Stimulated activated CD4-positive, alpha-beta T cell treated with anti-CD3 and anti-CD28 coated beads, TNF-alpha, amount 100 ng/mL, for 4 hours (primary cell): ENCODE measurements at places on chromosomes 12 and 14.

GRCh38 chr12:126506426-126507182 is 1441.4 kb downstream of the AACS start:
- no peak for DNase-seq

DNA sequence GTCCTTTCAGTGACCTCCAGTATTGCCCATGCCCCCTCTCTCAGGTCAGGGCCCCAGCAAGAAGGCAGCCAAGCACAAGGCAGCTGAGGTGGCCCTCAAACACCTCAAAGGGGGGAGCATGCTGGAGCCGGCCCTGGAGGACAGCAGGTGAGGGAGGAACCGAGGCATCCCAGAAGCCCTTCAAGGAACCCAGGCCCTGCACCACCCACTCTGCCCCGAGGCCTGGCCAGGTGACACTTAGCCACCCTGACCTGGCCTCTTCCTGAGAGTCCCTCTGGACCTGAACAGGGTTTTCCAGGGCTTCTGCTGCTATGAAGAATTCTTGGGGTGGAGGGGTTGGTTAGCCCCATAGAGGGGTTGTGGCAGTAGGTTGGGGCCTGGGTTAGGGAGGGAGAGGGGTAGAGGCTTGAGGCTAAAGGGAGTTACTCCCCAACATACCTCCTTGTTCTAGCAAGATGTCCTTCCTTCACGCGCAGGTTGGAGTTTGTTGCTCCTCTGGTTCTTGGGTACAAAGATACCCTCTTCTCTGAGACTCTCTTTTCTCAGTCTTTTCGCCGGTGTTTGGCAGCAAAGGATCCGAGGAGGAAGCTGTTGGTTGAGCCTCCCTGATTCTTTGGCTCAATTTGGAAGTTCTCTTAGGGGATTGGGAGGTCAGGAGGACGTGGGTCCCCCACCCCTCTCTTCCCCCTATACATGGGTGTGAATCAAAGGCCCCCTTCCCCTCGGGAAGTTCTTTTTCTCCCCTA is 2.1 kb downstream of the TARBP2 start:
- no peak for DNase-seq

DNA sequence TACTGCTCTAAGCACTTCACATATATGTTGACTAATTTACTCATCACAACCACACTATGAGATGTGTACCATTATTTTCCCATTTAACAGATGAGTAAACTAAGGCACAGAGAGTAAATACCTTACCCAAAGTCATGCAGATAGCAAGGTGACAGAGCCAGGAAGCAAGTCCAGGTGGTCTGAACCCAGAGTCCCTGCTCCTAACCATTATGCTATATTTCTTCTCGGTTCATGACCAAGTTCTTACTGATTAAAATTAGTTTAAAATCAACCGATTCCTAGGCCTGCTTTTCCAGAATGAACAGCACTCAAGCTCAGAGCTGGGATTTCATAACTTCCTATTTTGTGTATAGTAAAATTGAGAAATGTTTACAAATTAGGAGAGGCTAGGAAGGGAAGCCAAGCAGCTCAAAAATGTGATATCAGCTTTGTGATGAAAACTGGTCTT is 85.5 kb upstream of the EGLN3 start:
- no peak for DNase-seq

DNA sequence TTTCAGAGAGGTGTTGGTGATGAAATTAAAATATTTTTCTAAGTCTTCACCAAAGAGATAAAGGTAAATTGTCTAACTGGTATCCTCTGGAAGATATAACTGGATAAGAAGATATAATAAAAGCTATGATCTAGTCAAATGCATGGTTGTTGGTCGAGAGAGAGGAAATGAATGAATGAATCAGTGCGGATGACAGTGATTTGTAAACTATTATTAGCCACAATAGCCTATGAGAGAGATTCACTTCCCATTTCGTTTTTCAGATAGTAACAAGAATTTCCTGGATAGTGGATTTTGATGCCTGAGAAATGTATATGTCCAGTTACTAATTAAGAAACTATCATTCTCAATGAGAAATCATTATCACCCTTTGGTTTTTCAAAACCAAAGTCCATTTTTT is 63.1 kb downstream of the HEATR5A start:
- no peak for DNase-seq

- no peak for DNase-seq
Observed at GRCh38 chr12:89475203-89475990, 49.2 kb downstream of the GALNT4 start.

DNA sequence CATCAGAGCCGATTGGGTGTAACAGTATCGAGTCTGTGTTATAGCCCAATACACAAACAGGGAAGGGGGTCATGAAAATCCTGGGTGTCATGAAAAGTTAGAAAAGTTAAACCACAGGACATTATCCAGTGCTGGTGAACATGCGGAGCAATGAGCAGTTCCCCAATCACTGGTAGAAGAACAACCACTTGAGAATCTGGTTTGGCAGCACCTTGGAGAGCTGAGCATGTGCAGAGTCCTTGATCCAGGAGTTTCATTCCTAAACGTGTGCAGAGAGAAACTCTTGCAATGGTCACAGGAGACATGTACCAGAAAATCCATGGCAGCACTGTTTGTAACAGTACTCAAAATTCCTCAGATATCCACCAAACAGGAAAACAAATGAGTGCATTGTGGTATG is 23.0 kb upstream of the JDP2 start:
- no peak for DNase-seq

DNA sequence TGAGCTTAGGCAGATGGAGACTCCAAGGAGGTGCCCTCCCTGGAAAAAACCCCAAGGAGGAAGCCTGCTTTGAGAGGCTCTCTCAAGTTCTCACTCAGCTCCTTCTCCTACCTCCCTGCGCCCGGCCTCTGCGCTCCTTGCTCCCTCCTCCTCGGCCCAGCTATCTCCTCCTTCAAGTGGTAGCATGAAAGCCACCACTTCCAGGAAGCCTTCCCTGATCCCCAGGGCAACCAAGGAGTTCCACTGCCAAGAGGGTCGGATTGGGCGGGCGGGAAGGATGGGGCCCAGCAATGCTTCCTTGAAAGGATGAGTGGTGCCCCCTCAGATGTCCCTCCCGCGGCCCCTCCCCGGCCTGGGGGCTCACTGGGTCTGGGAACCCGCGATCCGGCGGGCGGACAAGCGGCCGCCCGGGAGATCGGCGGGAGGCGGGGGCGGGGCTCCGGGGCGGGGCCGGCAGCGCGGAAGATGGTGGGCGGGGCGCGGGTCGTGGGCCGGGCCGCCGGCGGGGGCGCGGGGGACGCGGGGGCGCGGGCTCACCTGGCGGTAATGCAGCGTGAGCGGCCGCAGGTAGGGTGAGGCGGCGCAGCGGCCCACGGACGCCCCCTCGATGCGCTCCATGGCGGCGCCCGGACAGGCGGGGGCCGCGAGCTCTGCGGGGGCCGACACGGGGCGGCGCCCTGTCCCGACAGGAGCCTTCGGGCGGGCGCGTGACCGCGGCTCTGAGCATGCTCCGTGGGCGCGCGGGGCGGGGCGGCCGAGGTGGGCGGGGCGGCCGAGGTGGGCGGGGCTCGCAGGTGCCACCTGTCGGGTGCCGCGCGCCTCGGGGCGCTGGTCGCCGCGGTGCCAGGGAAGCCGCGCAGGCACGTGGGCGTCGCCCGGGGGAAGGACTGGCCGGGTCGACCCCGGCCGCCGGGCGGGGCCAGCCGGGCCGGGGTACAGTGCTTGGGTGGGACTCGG is at the start of gene NUDT14:
Gene NUDT14 (minus strand): TSS at position 721 of the 957 bp plus-strand sequence. CDS start 103 bp downstream, at position 618.
- DNase-seq: peak; percentile 82

DNA sequence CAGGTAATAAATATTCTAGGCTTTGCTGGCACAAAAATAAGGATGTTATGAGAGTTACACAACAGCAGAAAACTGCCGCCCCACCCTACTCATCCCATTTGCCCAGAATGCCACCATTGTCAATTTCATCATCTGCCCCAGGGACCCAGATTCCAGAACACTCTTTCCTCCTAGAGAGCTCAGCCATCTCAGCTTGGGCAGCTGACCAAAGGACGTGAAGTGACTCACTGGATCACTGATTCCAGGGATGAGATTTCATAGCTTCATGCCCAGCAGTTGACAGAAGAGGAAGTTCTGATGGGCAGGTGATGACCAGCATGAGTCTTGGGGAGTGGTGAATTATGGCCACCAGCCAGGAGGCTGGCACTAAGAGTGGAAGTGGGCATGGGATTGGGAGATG is 450.3 kb downstream of the RMST start:
- DNase-seq: no peak

DNA sequence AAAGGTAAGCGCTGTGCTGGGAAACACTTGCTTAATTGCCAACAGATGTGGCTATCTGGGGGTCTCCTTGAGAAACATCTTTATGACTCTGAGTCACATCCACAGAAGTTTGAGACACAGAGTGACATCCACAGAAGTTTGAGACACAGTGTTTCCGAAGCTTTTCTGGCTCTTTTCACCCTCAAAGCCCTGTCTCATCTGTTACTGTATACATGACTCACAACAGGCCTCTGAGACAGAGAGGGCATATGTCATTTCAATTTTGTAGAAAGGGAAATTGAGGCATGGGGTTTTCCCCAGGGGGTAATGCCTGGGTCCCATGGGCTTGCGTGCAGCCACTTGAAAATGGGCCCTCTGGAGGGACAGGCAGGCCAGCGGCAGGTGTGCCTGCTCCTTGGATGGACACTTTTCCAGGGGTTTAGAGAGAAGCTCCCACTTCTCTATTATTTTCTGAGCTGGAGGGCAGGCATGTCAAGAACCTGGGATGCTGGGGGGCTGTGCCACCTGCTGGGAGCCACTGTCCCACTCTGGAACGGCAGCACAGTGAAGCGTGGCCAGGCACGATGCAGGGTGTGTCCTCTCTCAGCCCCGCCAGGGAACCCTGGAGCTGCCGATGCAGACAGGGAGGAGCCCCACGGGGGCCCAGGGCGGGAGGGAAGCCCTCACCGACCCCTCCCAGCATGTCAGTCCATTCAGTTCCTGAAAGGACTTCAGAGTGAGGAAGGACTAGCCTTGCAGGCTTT is 111.3 kb upstream of the FKBP4 start:
- no peak for DNase-seq

GRCh38 chr14:49092345-49092744 is 493.8 kb downstream of the RPS29 start:
- no peak for DNase-seq

DNA sequence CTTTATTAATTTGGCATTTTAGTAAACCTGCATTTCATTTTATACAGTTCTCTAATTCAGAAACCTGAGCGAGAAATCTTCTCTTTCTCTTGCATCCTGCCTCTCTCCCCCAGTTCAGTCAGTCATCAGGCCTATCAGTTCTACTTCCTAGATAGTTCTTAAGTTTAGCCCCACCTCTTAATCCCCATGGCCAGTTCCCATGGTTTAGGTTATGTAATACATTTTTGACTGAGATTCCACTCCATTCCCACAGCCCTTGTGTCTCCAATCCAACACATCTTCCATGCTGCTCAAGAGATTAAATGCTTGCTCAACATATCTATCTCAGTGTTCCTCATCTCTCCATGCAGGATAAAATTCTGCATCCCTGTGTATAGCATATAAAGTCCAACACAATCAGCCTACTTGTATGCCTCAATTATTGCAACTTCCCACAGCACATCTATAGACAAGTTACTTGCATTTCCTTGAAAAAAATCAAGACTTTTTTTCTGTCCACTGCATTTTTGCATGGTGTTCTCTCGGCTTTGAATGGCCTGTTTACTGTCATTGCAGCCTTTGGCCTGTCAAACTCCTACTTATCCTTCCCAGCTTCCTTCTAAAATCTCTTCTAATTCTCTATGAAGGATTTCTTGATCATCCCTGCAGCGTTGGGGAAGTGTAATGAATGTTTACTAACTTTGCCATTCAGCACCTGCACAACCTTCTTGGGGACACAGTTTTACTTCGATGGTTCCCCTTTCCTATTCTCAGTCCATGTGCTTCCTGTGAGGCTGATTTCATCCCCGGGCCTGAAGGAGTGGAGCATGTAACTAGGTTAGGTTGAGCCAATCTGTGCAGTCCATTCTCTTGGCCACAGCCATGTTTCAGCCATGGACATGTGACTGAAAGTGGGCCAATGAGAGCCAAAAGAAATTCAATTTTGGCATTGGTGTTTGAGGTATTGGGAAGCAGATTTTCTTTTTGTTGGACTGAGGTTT is 80.8 kb downstream of the DACT1 start:
- no peak for DNase-seq

GRCh38 chr14:52262600-52262999 is 4.9 kb upstream of the PTGDR start:
- no peak for DNase-seq

DNA sequence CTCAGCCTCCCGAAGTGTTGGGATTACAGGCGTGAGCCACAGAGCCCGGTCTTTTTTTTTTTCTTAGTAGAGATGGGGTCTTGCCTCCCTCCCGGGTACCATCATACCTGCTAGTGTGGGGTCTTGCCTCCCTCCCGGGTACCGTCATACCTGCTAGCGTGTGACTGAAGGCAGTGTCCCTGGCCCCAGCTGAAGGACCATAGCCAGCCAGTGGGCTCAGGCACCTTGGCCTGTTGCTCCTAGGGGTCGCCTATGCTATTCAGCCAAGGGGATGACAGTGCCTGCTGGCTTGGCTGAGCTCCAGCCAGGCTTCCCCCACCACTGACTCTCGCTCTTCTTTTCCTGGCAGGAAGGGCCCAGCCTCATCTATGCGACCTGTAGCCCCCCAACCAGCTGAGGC is 10.5 kb upstream of the BLTP3B start:
- no peak for DNase-seq

- no peak for DNase-seq
Observed at GRCh38 chr14:67641902-67642749, 22.4 kb downstream of the ARG2 start.

DNA sequence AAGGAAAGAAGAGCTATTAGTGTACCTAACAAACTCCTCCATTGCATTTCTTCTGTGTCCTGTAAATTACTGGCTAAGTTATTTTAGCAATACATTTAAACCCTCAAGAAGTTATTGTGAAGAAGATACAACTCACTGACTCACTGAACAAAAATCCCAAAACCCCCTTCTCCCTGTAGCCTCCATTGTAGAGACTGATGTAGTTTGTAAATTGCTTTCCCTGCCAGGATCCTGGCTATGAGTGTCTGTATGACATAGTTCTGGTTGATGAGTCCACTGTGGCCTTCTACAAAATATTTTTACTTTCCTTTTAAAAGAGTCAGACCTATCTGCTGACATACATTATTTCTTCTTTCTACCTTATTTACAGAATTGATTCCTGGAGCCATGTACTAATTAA is 155.6 kb downstream of the SLC6A15 start:
- DNase-seq: no peak

- no peak for DNase-seq
Observed at GRCh38 chr12:1884651-1885050, 33.8 kb downstream of the CACNA2D4 start.

- DNase-seq: no peak
Observed at GRCh38 chr14:40133463-40133862, 701.2 kb upstream of the FBXO33 start.

- DNase-seq: no peak
Observed at GRCh38 chr12:108214486-108214885, 85.4 kb downstream of the WSCD2 start.

DNA sequence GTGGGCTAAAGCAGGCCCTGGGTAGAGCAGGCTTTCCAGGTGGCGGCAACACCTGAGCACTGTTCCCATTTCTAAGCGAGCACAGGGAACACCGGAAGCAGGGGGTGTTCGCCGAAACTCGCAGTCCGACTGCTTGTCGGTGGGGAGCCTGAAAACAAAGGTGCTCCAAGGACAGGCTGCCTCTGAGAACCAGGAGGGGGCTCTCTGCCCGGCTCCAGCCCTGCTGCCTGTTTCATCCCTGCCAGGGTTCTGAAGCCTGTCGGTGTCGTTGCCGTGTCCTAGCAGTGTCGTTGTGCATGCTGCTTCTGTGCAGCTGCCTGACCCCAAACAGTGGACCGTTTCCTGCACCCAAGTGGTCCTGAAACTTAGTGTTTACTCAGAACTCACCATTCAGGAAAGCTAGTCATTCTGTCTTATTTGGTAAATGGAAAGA is 21.8 kb downstream of the CCNK start:
- DNase-seq: no peak
